ENCODE measurements at places on chromosomes 12 and 14.
A peak's percentile ranks its signal among the peaks of the same experiment; 100 is the strongest.

- DNase-seq = no peak
These were observed 6.4 kb downstream of the AP5M1 start for GRCh38 chr14:57275023-57275664.

DNA sequence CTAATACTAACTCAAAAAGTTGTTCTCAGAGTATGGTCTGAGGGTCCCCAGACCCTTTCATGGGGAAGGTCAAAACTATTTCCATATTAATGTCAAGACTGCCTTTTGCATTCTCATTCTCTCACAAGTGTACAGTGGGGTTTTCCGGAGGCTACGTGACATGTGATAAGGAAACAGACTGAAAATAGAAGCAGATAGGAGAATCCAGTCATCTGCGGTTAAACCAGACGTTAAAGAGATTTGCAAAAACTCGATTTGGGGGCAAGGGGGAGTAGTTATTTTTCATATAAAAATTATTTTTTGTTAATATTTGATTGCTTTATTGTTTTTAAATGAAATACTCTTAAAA lies 1.0 kb upstream of the NAP1L1 start:
- DNase-seq = no peak

DNA sequence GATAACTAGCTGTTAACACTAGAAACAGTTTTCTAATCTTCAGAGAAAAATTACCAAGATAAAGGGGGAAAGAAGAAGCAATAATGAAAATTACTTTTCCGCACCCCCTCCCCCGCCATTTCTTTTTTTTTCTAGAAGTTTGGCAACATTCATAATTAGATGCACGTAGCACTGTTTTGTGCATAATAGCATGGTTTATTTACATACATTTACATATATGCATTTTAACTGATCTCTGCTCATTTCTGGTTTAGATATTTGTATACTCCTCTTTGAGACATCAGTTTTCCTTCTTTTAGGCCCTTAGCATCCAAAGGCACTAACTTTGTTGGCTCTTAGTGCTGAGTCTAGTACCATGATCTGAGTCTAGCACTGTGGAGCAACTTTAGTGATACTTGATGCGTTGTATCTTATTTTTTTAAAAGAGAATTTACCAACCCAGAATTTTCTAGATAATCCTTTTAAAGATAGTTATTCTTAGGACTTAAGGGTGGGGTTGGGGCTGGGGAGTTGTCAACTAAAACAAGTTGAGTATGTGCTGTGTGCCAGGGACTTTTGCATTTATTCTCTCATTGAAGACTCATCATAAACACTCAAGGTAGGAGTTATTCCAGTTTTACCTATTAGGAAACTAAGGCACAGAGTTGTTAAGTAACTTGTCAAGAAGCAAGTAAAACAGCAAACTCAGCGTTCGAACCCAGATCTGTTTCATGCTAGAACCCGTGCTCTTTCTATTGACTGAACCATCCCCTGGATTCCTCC lies 110.5 kb downstream of the DIP2B start:
- DNase-seq = no peak

- DNase-seq = no peak
These were observed 10.6 kb upstream of the NUMB start for GRCh38 chr14:73468828-73469375.

GRCh38 chr14:74548881-74549280 lies 55.3 kb downstream of the ISCA2 start:
- DNase-seq = no peak

DNA sequence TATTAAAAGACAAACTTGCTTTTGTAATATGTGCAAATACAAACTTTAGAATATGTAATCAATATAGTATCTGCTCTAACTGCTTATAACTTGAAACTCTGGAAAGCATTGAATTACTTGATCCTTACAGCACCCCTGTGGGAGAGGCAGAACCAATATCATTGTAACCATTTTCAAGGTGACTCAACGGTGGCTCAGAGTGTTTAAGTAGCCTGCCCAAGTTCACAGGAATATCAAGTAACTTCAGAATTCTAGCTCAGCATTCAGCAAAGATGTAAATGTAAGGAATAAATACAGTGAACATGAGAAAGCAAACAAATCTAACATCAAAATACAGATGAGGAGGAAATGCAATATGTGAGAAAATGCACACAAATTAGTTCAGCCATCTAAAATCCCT lies 264.6 kb downstream of the NELL2 start:
- DNase-seq = no peak

DNA sequence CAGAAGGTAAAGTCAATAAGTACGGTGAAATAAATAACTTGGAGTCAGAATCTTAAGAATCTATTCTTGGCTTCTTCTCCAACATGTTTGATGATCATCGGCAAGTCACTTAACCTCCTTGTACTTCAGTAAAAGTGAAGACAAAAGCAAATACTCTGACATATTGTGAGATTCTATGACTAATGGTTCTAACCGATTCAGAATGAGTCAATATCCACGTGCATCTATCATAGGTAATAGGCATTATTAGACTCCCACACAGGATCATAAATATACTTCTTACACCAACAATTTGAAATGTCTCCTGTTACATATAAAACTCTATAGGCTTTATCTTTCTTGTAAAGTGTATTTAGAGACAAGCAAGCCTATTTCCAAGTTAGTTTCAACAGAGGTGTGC lies 144.4 kb upstream of the ATXN7L3B start:
- no peak for DNase-seq

GRCh38 chr12:39095636-39096330 lies 190.4 kb upstream of the CPNE8 start:
- no peak for DNase-seq

GRCh38 chr12:18290386-18290785 lies 29.1 kb downstream of the PIK3C2G start:
- DNase-seq = no peak

GRCh38 chr12:737122-737739 lies 15.1 kb upstream of the WNK1 start:
- no peak for DNase-seq

GRCh38 chr14:100402631-100403030 lies 79.5 kb downstream of the SLC25A47 start:
- no peak for DNase-seq

DNA sequence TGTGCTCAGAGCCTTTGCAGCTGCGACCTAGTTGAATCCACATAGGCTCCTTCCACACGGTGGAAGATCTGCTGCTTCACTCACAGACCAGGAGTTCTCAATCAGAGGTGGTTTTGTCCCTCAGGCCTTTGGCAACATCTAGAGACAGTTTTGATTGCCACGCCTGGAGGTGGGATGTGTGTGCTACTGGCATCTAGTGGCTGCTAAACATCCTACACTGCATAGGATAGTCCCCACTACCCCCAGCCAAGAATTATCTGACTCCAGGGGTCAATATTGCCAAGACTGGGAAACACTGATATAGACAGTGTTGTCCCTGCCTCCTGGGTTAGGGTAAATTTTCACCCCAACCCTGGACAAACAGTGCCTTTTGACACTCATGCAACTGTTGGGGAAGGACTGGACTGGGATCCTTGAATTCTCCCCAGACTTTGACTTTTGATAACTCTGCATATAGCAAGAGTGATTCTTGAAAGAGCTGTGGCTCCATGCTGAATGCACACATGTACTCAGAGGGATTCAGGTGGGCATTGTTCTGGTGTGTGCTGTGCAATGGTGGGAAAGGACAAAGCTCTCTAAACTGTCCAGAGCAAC lies 39.8 kb downstream of the BAZ2A start:
- DNase-seq = no peak

GRCh38 chr14:38210587-38211216 lies 3.0 kb downstream of the SSTR1 start:
- no peak for DNase-seq

GRCh38 chr14:69299286-69300035 lies 39.5 kb downstream of the GALNT16 start:
- no peak for DNase-seq

DNA sequence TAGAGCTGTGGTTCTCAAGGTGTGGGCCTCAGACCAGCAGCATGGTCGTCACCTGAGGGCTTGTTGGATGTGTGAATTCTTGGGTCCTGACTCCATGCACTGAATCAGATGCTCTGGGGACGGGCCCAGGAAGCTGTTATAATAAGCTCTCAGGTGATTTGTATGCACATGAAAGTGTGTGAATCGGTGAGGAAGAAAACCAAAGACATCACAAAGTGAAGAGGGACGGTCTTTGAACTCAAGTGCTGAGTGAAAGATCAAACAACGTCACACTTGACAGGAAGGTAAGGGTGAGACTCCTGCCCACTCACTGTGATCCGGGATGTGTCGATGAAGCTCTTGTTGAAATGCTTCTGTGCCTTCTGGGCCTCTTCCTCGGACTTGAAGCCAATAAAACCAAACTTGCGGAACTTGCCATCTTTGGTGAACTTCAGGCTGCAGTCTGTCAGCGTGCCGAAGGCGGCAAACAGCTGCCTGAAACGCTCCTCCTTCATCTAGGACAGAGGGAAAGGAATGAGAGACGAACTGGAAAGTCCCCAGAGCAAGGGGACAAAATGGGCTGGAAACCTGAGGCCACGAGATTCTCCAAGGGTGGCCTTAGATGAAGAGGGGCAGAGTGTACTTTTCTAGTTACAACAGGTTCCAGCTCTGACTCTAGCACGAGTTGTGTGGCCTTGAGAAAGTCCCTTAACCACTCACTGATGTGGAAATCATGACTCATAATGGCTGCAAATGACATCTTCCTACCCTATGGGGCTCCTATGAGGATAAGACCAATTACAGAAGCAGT lies 4.0 kb downstream of the RBM19 start:
- no peak for DNase-seq

DNA sequence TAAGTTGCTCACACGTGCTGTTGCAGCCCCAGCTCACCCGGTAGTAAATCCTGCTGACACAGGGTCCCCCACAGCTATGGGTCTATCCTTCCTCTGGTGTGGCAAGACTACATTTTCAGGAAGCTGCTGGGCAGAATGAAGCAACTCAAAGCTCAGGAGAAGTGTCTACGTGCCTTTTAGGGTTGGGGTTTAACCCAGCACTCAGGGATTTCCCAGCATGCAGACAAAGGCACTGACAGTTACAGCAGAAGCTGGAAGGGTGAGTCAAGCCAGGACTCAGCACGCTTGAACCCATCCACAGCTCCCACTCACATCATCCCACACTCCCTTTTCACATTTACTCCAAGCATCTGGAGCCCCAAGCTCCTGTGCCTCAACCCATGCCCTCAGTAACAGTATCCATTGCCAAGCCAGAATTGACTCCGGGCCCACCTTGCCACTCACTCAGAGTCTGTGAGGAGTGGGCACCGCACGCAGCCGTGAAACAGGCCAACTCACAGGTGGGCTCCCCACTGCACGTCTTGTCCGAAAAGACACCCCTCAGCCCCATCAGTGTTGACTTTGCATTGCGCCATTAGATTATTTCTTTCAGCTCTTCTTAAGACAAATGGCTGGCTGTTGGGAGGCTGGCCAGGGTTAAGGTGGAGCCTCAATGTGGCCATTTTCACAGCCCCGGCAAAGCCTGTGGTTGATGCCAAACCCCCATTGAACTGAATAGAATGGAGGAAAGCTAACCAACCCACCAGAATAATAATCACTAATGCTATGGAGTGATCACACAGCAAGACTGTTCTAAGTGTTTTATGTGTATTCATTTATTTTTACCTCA lies 59.6 kb downstream of the ZFP36L1 start:
- peak; percentile 28 for DNase-seq
